ENCODE measurements at places on chromosomes 7 and 10.

DNA sequence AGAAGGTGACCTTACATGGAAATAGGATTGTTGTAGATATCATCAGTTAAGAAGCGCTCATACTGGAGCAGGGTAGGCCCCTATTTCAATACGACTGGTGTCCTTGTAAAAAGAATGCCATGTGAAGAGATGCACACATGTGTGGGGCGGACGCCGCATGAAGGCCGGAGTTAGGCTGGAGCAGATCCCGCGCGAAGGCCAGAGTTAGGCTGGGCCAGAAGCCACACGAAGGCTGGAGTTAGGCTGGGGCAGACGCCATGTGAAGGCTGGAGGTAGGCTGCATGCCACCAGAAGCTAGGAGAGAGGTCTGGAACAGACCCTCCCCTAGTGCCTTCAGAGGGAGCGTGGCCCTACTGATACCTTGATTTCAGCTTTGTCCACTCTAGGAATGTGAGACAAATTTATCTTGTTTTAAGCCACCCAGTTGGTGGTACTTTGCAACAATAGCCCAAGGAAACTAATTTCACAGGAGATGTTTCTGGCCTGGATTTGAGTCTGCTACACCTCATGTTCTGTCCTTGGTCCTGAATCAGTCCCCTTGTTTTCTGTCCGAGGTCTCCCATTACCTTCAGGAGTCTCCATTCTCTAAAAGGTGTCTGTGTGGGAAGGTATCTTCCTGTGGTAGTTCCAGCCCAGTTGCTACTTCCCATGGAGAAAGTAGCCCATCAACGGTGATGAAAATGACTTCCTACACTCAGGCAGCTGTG, 585.8 kb downstream of the LRMDA start:
- DNase-seq: peak; percentile 33

- no peak for DNase-seq
These were observed 344.5 kb downstream of the PCLO start for GRCh38 chr7:82818171-82818570.

DNA sequence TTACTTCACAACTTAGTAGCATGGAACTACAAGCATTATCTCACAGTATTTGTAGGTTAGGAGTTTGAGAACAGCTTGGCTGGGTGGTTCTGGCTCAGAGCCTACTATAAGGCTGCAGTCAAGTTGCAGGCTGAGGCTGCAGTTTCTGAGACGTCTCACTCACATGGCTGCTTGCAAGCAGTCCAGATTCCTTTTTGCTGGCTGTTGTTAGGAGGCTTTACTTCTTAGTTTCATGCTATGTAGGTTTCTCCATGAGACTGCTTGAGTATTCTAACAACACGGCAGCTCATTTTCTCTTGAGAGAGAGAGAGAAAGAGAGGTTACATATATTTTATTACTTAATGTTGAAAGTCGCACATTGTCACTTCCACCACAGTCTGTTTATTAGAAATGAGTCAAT, 1073.9 kb downstream of the NXPH1 start:
- peak; percentile 66 for DNase-seq

- peak; percentile 27 for DNase-seq
These were observed 8.1 kb downstream of the FAM171A1 start for GRCh38 chr10:15363031-15363430.

DNA sequence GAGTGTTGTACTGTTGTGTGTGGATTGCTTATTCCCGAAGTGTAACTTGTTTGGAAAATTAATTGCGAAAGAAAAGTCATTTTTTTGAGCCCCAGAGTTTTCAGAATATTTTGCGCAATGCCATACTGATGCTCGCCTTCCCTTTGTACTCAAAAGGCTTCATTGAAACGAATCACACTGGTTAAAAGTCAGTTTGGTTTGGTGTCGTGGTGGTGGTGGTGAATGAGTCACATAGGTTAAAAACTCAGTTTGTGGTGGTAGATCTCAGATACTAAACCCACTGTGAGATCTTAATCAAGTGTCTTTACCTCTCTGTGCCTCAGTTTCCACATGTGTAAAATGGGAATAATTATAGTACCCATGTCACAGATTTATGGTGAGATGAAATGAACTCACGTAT, 61.1 kb upstream of the IL6 start:
- no peak for DNase-seq

DNA sequence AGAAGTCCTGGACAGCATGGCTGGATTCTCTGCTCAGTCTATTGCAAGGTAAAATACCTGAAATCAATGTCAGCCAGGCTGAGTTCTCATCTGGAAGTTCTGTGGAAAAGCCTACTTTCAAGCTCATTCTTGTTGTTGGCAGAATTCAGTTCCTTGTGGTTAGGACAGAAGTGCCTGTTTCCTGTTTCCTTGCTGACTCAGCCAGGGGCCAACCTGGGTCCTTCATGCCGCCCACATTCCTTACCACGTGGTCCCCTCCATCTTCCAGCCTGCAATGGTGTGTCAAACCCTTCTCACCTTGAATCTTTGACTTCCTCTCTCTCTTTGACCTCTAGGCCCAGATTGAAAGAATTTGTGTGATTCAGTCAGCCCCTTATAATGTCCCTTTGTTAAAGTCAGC, 197.1 kb upstream of the STK17A start:
- DNase-seq: no peak

GRCh38 chr7:117383483-117384189, 43.7 kb downstream of the ASZ1 start:
- no peak for DNase-seq

GRCh38 chr7:33325754-33326484, 196.6 kb downstream of the BBS9 start:
- DNase-seq: no peak

GRCh38 chr7:35725280-35725680, 30.3 kb upstream of the HERPUD2 start:
- no peak for DNase-seq

DNA sequence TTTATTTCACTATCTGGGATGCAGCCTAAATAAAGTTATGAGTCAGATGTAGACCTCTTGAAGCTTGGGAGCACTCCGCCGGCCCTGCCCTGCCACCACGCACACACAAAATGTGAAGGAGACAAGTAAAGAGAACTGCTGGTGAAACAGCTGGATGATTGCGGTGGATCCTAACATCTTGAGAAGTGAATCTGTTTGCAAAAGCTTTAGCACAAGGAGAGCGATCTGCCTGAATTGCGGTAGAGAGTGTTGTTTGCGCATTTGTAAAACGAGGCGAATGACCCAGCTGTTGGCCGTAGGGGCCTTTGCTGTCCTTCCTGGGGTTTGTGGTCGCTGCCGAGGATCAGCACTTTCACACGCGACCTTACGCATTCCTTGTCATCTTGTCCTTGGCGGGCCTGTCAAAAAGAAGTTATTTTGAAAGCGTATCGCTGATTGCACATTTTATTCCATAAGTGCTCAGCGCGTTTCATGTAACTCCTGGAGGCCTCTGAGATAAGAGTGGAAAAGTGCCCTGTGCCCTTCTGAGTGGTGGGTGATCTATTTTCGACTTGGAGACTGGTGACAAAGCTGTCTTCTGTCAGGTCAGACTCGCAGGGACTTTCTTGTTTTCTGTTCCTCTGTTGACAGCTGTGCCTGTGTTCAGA, 40.8 kb downstream of the RBM20 start:
- no peak for DNase-seq

GRCh38 chr7:79340212-79340611, 113.3 kb downstream of the MAGI2 start:
- peak; percentile 62 for DNase-seq

DNA sequence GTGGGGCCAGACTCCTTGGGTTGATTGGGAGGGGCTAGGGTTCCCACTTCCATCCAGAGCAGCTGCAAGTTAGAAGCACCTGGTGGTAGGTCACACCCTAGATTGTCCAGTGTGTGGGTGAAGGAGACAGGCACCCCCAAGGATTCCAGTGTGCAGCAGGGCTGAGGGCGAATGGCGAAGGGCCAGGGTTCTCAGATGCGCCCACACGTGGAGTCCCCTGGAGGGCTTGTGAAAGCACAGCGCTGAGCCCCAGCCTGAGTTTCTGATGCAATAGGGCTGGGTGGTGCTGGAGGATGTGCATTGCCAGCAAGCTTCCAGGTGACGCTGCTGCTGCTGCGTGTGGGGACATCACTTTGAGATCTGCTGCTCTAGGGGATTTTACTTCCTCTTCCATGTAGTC, 25.4 kb downstream of the TBATA start:
- DNase-seq: no peak

DNA sequence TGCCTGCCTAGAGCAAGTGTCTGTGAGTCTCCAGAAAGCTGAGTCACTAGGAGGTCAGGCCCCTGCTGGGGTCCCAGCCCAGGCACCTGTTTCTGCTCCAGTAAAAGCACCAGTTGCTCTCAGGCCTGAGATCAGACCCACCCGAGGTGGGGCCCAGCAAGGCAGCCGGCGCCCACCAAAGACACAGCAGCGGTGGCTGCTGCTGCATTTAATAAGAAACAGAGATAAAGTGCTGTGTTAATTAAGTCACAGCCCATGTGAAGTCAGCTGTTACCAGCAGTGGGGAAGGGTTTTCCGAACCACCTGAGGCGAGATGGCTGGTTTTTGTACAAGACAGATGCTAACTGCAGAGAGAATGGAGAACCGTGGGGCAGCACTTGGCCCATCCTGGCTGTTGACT, 12.1 kb upstream of the LRRC18 start:
- no peak for DNase-seq
